ENCODE measurements at places on chromosomes 1 and 21. TPM values are rescaled to one million over a fixed set of nuclear protein-coding genes. Genes with fewer than 3 reads are reported as not detected.

The SLC30A2 gene
- 0.41 TPM for total RNA-seq

The VANGL2 gene
- total RNA-seq, result 69.7 TPM

The MSH4 gene
- 0.30 TPM for total RNA-seq

The TTLL10 gene
- total RNA-seq, result 1.1 TPM

The HIVEP3 gene
- 0.57 TPM for total RNA-seq

The FCER1G gene
- 0.85 TPM for total RNA-seq

The SH2D2A gene
- 6.9 TPM for total RNA-seq

The KRTAP20-2 gene
- total RNA-seq, result not detected

The CD84 gene
- 0.17 TPM for total RNA-seq

The ATP6V1G3 gene
- not detected for total RNA-seq

The FCRL5 gene
- total RNA-seq, result 0.70 TPM

The DRAM2 gene
- total RNA-seq, result 34.3 TPM

The SPOCD1 gene
- 3.7 TPM for total RNA-seq
